ENCODE measurements at places on chromosomes 2 and 18.

GRCh38 chr18:40414155-40414754 lies 1540.8 kb upstream of the PIK3C3 start:
- no peak for DNase-seq

DNA sequence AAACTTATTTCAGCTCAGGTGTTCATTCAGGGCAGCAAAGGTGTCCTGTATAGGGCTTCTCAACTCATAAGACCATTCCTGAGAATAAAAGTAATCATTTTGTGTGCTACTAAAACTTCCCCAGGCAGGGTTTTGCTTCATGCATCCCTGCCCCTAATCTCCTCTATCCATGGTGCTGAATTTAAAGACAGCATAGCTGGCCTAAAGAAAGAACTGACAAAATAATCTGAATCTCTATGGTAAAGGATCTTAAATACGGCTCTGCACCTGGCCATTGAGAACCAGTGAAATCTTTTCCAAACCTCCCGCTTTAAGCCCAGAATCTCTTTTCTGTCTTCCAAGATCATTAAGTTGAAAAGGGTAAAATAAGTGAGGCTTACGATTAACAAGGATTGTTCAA lies 292.1 kb upstream of the KLHL29 start:
- DNase-seq = no peak

- DNase-seq = no peak
Observed at GRCh38 chr2:126792993-126793392, 105.7 kb upstream of the TEX51 start.

DNA sequence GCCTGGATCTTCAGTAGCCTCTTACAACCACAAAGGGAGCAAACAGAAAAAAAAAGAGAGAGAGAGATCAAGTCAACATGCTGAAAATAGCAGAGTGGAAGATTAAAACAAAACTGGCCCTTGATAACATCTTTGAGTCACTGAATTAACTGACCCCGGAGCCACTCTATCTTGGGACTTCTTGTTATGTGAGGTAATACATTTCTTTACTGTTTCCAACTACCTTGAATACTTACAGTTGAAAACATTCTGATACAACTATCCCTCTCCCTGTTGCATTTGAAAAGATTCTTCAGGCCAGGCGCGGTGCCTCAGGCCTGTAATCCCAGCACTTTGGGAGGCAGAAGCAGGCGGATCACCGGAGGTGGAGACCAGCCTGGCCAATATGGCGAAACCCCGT lies 208.1 kb downstream of the MEMO1 start:
- DNase-seq = no peak

- no peak for DNase-seq
Observed at GRCh38 chr2:120804459-120804858, 68.8 kb downstream of the GLI2 start.

GRCh38 chr2:26805241-26805676 lies 19.4 kb downstream of the CENPA start:
- DNase-seq = no peak

DNA sequence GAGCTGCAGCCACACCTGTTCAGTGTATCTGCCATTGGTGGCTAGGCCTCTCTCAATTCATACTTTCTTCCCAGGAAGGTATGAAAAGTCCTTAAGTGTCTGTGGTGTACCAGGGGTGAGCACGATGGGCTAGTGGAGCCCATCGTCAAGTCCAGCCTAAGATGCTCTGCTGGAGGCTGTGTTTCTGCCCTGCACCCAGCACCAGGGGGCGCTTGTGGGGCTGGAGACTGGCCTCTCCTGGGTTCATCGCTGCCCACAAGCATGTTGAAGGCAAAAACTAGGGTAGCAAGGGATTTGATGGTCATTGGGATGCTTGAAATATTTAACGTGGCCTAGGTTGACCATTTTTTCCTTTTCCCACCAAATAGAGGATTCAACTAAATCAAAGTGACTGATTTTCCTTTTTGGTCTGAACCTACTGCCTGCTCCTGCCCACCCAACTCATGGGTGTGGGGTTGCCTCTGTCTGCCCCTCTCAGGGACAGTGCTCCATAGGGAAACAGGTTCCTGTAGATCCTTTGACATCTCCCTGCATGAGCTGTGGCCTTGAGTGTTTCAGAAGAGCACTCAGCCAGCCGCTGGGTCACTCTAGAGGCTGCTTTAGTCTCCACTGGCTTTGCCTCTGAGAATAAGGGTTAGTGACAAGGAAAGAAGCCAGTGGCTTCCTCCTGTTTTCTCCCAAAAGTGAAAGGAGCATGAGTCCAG lies 59.0 kb downstream of the TPGS2 start:
- no peak for DNase-seq

DNA sequence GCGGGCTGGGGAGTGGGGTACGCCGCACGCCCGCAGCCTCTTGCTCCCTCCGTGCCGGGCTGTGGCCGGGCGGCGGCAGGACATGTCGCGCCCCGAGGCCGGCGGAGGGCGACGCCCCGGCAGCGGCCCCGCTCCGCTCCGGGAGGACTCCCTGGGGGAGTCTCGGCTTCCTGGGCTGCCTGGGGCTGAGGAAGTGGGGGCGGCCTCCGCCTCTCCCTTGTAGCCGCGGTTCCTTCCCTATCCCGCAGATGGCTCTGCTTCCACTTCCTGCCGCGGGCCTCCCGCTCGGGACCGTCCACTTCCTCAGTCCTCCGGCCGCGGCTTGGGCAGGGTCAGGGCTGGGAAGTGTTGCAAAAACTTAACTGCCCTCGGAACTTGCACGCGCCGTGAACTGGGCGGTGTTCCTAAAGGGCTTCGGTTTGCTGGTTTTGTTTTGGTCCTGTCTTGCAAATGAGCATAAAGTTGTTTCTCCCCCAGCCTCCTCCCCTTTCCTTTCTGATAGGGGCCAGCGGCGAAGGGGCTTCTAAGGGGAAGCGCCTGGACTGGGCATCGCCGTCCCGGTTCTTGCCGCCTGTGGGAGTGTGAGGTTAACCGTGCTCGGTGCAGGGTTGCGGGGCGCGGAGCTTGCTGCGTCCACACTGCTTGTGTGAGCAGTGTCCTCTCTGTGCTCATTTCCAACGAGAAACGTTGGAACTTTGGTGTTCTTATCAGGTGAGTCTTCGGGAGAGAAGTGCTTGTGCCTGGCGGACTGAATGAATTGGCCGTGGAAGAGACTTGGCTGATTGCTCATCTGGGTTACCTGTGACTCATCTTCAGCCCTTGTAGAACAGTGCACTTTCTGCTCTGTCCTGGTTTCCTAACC lies 600 bp downstream of the RALB start:
- DNase-seq = no peak

- DNase-seq = no peak
Observed at GRCh38 chr2:20052861-20053281, 1.4 kb upstream of the LAPTM4A start.

DNA sequence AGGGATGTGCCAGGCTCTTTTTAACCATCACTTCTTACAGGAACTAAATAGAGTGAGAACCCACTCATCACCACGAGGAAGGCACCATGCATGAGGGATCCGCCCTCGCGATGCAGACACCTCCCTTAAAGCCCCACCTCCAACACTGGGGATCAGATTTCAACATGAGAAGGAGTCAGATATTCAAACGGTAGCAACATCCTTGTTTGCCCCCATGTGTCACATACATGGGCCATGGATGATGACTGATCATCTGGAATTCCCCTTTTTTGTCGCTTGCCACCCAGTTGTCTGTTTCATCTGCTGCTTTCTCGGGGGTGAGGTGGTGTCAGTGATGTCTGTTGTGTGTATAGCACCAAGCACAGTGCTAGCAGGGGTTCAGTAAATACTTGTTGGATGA lies 57.9 kb downstream of the NCK2 start:
- DNase-seq = no peak

DNA sequence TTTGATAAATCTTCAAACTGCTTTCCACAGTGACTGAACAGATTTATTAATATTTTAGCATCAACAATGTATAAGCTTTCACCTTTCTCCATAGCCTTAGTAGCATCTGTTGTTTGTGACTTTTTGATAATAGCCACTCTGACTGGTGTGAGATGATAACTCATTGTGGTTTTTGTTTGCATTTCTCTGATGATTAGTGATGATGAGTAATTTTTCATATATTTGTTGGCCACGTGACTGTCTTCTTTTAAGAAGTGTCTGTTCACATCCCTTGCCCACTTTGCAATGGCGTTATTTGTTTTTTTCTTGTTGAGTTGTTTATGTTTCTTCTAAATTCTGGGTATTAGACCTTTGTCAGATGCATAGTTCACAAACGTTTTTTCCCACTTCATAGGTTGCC lies 952.9 kb downstream of the TRIB2 start:
- DNase-seq = no peak

DNA sequence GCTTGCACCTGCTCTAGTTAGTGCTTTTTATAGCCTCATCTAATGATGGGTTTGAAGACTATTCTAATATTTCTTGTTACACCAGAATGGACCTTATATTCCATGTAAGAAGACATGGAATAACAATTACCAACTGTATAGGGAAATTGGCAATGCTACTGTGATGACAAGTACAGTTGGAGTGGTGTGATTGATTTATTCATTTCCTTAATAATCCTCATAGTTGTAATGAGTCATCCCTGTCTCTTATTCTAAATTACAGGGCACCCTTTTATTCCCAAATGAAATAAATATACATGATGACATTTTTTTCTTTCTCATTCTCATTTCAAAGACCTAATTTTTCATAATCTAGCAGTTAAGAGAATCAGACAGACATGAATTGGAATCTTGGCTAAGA lies 18.3 kb upstream of the TLK1 start:
- DNase-seq = no peak

GRCh38 chr2:135916207-135916606 lies 40.0 kb upstream of the MCM6 start:
- DNase-seq = no peak

DNA sequence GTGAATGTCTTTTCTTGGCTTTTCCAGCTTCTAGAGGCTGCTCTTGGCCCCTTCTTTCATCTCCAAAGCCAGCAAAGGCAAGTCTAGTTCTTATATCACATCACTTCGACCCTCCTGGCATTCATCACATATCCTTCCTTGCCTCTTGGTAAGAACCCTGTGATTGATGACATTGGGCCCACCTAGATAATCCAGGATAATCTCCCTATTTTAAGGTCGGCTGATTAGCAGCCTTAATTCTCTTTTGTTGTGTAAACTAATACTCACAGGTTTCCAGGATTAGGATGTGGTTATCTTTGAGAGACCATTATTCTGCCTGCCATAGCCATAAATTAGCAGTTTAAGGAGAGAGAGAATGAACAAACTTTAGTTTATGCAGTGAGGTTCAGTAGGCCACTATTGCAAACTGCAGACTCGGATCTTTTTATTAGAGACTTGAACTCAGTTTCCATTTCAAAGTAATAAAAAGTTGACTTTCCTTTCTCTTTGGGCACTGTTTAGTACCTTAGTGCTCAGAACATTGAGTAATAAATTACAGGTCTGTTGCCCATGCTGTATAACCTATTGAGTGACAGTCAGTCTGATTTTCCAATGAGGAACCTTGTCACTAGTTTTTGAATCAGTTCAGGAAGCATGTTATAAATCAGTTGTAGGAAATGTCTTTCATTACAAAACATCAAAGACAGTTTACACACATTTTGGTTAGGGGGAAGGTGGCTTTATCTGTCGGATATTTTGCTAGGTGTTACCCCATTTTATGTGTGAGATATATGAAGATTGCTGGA lies 4.5 kb downstream of the NDUFV2 start:
- no peak for DNase-seq
